ENCODE measurements at places on chromosomes 11 and 22. TPM values are rescaled to one million over a fixed set of nuclear protein-coding genes. Genes with fewer than 3 reads are reported as not detected.

The C11orf91 gene
- not detected for total RNA-seq

The DDX25 gene
- total RNA-seq = 0.80 TPM

The PAX6 gene
- total RNA-seq = 0.47 TPM

The TRIM51 gene
- total RNA-seq = not detected

DNA sequence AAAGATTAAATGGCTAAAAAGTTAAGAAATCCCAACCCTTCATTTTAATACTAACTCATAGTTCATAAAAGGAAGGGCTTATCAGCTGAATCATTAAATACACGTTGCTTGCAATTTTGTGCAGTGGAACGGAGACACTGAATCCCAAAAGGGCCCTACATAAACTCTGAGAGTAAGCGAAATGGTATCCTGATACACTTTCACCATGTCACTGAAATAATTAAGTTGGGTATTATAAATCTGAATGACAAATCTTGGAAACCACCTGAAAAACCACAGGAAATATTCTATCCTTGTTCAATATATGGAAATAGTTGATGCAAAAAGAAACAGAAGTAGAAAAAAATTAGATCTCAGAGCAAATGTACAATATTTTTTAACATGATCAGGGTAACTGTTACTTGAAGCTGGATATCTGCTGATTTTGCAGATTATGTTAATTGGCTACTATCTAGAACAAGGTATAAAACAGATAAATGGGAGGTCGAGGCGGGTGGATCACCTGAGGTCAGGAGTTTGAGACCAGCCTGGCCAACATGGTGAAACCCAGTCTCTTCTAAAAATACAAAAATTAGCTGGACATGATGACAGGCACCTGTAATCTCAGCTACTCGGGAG, 55.1 kb downstream of the MAML2 start:
- DNase-seq = no peak

GRCh38 chr11:2934611-2935239, 5.5 kb upstream of the PHLDA2 start:
- DNase-seq = no peak

DNA sequence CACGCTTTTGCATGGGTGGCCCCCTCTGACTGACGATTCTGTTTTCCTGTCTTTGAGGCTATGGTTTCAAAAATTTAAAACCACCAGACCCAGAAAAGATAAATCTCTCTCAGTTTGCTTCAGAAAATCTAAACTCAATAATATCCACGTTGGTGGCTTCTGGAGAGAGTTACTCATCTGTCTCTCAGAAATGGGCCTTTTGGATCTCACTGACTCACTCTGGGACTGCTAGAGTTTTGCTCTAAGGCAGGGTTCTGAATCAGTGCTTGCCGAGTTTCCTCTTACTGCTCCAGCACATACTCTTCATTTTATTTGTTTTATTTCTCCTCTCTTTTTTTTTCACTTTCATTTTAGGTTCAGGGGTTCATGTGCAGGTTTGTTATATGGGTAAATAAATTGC, 305.7 kb downstream of the BLID start:
- DNase-seq = no peak

The TH gene
- 0.14 TPM for total RNA-seq

The PRRG4 gene
- 3.1 TPM for total RNA-seq

- no peak for DNase-seq
Observed at GRCh38 chr11:126025822-126026221, 36.8 kb downstream of the CDON start.

- no peak for DNase-seq
Observed at GRCh38 chr22:21712751-21713427, 22.7 kb downstream of the YPEL1 start.

GRCh38 chr22:49076300-49077035, 751.2 kb downstream of the BRD1 start:
- no peak for DNase-seq

DNA sequence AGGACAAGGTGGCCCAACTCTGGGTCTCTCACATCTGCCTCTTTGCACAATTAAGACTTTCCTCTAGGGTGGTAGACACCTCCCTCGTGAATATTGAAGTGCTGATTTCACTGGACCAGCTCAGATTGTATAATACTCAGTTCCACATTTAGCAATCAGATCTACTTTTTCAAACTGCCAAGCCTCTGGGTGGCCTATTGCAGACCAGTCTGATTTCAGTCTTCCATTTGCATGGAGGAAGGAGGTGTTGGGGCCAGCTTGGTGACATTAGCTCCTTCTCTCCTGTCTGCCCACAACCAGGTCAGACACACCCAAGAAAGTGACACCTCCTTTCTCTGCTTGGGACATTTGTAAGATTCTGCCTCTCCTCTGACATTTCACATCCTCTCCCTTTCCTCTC, 78.2 kb downstream of the PPFIBP2 start:
- no peak for DNase-seq
